ENCODE measurements at places on chromosomes 5 and 9.

DNA sequence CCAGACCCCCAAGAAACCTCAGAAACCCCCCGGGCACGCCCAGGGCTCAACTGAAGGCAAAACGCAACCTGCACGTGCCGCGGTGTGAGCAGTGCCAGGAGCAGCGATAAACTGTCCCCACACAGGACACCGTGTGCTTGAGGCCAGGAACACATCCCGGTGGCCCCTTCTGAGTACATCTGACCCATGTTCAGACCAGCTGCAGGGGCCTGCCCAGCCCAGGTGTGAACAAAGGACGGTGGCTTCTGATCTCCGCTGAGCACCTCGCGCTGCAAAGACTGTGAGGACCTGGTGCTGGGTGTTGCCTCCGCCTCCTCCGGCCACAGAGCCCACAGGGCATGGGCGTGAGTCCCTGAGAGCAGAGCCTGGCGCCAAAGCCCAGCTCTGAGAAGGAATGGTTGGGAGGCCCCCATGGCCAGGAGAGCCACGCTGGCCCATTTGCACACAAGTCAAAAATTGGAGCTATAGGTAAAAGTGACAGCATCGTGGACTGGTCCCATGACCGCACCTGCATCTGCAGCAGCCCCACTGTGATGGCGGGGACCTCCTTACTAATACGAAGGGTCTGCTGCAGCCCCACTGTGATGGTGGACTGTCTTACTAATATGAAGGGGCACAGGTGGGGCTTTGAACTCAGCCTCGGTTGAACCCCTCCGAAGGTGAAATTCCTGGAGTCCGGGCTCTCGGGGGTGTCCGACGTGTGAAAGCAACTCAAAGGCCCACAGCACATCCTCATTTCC lies 31.5 kb downstream of the NDUFS6 start:
- no peak for DNase-seq

DNA sequence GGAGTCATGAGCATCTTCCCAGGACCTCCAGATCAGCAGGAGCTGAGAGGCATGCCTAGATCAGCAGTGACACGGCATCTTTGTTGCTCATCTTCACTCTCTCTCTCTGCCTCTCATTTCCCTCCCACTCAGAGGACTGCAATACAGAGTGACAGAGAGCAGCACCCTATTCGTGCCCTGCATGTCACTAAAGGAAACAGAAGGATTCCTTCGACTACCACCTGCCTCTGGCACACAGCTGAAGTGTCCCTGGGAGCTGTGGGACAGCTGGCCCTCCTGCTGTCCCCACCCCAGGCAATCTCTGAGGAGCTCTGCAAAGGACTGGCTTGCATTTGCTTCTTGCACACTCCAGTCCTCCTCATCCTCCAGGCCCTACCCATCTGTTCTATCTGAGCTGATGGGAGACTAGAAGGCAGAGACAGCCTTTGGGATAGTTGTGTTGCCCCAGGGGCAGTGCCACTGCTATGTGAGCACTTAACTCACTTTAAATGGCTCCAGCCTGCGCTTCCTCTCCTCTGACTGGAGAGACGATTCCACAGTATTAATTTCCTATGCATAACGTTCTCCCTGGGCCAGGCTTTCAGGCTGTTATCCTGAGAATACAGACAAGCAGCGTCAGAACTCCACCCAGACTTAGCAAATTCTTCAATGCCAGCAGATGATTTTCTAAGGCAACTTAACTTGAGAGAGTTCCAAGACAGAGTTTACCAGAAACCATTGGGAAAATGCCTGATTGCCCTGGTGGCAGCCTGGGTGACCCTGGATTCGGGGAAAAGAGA lies 167.6 kb upstream of the MAP1B start:
- DNase-seq = no peak

DNA sequence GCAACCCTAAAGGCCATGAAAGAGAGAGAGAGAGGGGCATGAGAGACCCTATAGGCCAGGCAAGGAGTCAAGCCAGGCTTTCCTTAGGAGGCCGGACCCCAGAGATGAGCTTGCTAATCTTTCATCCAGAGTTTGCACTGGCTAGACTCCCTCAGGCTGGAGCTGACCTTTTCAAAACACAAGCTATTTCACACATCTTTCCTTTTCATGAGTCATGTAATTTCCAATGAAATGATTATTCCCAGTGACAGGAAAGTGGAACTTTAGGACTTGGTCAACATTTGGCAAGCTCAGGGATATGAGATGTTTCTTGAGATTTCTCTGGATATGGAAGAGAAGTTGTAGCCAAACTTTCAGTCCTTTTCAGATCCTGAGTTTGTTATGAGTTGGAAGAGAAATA lies 117.7 kb downstream of the TARS1 start:
- DNase-seq = peak; percentile 11

- no peak for DNase-seq
Measured at GRCh38 chr5:33241802-33242201, 199.0 kb upstream of the TARS1 start.

DNA sequence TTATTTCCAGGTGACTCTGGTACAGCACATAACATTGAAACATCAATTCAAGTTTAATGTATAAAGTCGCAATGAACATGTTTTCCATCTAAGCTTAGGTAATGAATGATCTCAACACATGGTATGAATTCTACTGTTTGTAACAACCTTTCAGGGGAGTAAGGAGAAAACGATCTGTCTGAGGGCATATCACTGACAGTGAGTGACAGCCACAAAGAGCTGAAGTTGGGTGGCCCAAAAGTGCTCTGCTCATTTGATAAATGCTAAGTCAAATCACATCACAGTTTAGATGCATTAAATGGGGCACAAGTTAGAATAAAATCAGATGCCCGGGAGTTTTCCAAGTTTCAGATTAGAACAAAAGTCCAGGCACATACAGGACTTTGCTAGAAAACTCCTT lies 1.2 kb downstream of the FANCC start:
- no peak for DNase-seq

DNA sequence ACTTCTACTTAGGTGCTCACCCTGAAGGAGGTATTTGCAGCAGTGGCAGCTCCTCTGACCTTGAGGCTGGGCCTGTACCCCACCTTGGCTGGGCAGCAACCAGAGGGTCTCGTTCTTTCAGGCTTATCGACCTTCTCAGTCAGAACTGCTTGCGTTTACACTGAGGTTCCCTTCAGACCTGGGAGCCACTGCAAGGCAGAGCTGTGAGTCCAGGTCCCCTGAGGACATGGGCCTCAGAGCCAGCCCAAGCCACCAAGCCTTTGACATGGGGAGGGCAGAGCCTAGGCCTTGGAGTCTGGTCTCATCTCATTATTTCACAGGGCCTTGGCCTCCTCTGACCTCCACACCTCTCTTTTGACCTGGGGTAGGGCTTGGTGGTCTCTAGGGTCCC lies 13.7 kb downstream of the ACSL6 start:
- no peak for DNase-seq

GRCh38 chr9:118561051-118561450 lies 808.2 kb downstream of the BRINP1 start:
- DNase-seq = no peak

DNA sequence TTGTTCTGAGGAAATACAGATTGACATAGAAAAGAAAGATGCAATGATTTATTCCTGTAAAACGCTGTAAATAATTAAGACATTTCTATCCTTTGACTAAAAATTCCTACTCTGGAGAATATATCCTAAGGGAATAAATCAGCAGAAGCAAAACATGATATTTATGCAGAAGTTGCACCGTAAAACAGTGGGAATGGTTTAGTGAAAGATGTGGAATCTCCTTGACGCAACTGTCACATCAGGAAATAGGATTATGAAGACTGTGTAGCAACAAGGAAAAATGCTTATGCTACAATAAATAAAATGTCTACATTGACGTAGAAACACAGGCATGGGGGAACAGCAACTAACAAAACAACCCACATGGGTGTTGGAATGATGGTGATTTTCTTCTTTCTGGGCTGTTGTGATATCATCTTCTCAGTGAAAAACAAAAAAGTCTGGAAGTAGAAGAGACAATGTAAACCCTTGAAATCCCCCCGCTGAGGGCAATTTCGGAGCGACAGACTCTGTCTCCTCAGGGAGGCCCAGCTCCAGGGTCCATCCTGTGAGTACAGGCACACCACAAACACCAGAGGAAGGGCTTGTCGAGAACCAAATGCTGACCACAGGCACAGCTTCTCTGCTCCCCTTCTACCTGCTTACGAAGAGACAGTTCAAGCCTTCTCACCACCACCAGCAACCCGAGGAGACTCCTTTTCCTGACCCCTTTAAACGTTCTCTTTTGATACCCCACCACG lies 25.2 kb downstream of the COL23A1 start:
- no peak for DNase-seq

DNA sequence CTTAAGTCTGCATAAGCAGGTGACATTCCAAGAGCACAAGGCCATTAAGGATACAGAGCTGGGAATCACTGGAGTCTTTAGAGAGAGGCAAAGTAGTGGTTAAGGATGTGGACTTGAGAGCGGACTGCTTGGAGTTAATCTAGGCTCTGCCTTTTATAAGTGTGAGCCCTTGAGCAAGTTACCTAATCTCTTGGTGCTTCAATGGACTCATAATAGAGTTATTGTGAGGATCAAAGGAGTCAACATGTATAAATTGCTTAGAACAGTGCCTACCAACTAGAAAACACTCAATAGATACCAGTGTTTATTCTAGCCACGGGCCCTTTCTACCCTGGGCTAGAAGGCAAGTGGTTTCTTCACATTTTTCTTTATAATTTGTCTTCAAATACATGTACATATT lies 819.4 kb downstream of the NR2F1-AS1 start:
- no peak for DNase-seq

- no peak for DNase-seq
Measured at GRCh38 chr5:123262216-123262823, 160.9 kb downstream of the CEP120 start.

- DNase-seq = peak; percentile 44
Measured at GRCh38 chr5:138032028-138032571, 779 bp downstream of the FAM13B start.

GRCh38 chr9:70420441-70421271 lies 6.2 kb upstream of the KLF9 start:
- DNase-seq = peak; percentile 95

DNA sequence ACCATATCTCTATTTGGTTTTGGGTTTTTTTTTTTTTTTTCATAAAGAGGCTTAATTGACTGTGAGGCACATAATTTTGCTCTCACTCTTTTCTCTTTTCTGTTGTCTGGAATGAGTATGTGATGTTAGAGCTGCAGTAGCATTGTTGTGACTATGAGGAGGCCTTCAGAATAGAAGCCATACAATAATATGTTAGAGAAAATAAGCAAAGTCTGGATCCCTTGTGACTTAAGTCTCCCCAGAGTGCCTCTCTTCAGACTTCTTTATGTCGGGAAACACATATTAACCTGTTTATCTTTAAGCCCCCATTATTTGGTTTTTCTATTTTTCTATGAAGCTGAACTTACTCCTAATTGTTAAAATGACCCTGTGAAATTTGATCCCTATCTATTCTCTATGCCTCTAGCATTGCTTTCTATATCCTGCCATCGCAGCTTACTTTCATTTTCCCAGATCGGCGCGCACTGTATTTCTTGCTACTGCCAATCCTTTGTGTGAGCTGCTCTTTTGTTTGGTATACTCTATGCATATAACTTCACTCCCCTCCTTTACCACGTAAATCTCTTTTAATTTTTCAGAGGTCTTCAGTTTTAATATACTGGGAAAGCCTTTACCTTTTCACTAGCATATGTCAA lies 372.5 kb upstream of the KCNN2 start:
- DNase-seq = no peak

GRCh38 chr5:151770383-151771258 lies 1.1 kb upstream of the G3BP1 start:
- peak; percentile 85 for DNase-seq

GRCh38 chr5:107783551-107783950 lies 112.8 kb upstream of the EFNA5 start:
- DNase-seq = peak; percentile 69

DNA sequence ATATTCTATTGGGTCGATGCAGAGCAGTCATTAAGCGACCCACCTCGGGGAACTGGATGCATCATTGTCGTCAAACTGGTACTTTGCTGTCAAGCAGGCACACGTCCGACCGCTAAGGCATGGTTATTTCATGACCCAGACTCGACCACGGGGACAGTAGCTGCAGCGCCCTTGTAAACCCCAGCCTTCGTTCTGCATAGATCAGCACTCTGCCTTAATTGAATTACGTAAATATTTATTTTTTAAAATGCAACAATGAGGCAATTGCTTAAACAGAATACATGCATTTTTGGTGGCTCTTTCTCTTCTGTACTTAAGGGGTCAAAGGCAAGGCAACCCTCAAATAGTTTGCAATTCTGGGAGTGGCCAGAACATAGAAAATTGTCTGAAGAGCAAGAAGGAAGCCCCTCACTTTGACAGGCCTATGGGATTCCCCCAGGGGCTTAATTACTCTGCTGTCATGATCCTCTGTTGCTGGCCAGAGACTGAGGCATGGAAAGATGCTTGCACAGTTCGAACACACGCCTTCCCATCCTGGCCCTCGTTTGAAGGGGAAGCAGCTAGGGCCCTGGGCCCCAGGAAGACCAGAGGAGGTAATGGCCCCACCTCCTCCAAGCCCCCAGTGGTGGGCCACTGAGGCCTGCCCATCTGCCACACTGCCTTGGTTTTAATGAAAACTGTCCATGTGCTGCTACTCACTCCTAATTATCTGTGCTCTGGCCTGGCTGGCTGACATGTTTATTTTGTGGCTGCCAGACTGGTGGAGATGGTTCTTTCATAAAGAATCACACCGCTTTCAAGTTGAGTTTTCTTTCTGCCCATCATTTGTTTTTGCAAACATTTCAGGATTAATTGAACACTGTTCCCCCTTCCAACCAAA lies 169.7 kb upstream of the MAST4 start:
- no peak for DNase-seq

- DNase-seq = peak; percentile 55
Measured at GRCh38 chr5:142053426-142054151, 40.8 kb upstream of the GNPDA1 start.

- peak; percentile 43 for DNase-seq
Measured at GRCh38 chr5:138716456-138716924, 36.7 kb upstream of the CTNNA1 start.

GRCh38 chr5:177526791-177527190 lies 10.0 kb upstream of the DDX41 start:
- no peak for DNase-seq

DNA sequence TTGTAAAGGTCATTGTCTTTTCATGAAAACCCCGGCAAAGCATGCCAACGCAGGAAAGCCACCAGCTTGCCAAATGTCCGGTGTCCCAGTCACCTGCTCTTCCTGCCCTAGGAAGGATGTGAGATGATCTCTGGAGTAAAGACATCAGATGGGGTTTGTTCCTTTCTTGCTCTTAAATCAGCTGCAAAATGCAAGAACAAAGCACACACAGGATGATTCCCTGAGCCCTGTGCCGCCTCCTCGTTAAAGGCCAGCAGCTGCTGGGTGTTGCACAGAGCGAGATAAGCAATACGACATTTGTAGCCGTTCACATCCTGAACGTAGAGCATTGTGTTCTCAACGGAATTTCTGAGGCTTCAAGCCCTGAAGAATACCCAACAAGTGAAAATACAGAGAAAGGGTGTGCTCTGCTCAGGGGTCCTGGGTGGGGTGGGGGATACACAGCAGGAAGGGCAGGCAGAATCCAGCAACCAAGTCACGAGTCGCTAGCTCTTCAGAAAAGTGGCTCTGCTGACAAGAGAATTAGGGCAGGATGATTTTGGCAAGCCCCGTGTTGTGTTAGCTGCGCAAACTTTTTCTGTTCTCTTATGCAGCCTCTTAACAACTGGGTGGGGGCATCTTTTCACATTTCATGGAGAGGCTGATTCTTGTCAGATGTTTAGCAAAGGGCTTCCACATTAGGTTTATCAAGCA lies 229.2 kb upstream of the MAP3K1 start:
- DNase-seq = peak; percentile 13

- DNase-seq = peak; percentile 42
Measured at GRCh38 chr5:95080030-95080429, 204.9 kb downstream of the MCTP1 start.

Measured in fibroblast of lung (primary cell).